ENCODE measurements at places on chromosomes 6 and 20.

- no peak for DNase-seq
Measured at GRCh38 chr6:65943548-65943947, 236.5 kb upstream of the EYS start.

GRCh38 chr20:34082232-34082887, 29.7 kb downstream of the EIF2S2 start:
- DNase-seq = no peak

GRCh38 chr6:96787846-96788580, 49.3 kb downstream of the GPR63 start:
- no peak for DNase-seq

DNA sequence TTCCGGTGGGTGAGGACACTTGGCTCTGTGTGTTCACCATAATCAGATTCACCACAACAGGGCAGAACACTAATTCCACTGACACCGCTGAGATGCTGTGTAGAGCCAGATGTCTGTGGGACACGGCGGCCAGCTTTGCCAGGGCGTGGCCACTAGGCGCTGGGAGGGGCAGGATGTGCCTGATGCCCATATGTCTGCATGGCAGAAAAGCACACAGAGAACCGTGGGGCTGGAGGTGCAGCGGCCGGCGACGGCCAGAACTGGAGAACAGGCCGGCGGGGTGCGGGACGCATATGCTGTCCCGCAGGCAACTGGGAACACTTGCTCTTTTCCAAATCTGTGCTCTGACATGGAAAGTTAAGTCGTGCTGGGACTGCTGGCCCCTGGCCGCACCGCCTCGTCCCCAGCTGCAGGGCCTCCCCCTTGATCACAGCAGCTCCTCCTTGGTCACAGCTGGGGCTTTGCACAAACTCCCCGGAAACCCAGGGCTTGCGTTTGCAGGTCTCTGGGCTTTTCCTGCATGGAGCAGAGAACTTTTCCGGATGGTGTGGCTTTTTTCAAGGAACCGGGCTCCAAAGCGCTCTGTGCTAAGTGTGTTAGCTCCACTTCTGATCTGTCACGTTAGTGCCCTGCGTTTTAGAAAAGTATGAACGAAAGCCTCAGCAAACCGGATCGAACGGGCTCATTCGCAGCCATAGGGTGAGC, 31.1 kb downstream of the NTSR1 start:
- peak; percentile 75 for DNase-seq

- no peak for DNase-seq
Measured at GRCh38 chr6:12102350-12102749, 90.2 kb downstream of the HIVEP1 start.

DNA sequence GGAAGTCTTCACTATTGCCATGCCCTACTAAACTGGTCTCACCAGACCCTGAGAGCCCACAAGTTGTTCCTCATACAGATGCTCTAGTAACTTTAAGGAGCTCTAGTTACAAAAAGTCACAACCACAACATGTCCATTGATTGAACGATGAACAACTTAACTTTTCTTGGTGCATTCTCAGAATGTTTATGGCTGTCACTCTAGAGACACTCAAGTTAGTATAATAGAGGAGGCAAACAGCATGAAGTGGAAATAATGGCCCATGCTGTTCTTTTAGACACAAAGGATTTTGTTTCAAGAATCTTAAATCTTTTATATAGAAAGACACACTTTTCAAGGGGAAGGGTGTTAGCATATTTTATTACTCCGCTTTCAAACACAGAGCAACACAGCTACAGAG, 934.4 kb downstream of the HACE1 start:
- DNase-seq = no peak

DNA sequence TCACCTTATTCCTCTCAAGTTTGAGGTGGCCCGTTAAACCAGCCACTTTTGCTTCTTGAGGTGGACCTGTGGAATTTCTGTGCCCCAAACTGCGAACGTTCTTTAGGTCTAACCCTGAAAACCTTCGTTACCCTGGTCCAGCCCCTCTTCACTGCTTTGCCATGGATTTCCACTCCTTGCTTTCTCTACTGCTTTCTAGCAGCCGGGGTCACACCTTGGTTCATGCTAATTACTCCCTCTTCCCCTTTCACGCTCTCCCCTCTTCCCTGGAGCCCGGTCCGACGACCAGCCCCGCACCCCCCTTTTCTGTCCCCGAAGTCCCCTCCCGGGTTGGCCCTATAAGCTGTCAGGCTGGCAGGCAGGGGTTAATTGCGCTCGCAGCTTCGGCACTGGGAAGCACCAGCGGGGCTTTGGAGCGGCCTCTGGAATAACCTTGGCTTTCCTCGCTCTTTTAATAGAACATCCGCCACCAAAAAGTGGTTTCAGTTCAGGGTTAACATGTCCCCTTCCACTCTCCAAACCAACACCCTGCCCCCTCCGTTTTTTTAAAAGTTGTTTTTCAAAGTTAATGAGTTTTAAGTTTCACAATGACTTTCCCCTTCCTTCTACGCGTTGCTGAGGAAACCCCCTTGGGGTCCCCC, 1.4 kb upstream of the HIVEP1 start:
- peak; percentile 56 for DNase-seq

DNA sequence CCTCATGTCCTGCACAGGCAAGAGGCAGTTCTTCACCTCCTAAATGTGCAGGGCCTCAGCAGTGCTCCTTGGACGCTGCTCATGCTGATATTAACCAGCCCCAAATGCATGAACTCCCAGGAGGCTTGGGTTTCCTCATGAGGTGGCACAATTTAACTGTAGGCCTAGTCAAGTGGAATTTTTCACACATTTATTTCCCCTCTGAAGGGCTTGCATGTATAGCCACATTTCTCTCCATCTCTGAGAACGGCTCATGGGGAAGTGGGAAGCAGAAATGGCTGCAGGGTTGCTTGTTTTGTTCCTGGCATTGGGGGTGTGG, 72.8 kb upstream of the PAX1 start:
- DNase-seq = no peak

GRCh38 chr6:139446138-139446715, 71.8 kb upstream of the CITED2 start:
- DNase-seq = no peak

DNA sequence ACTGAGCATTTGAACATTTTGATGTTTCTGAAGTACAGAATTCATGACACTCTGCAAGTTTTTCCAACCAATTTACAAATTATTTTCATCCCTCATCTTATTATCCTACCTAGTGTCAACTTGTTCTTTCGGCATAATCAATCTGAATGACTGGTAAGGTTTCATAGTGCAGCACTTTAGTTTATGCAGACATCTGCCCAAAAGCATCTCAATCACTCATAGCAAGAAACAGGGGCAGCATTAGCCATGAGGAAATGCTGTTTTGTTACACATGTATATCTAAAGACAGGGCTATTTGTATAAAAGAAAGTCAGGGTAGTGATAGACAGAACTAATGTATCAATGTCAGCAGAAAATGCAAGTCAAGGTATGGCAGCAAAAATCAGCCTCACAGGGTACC, 378.1 kb upstream of the AGPAT4 start:
- no peak for DNase-seq

- no peak for DNase-seq
Measured at GRCh38 chr6:28948782-28949486, 25.1 kb upstream of the TRIM27 start.

DNA sequence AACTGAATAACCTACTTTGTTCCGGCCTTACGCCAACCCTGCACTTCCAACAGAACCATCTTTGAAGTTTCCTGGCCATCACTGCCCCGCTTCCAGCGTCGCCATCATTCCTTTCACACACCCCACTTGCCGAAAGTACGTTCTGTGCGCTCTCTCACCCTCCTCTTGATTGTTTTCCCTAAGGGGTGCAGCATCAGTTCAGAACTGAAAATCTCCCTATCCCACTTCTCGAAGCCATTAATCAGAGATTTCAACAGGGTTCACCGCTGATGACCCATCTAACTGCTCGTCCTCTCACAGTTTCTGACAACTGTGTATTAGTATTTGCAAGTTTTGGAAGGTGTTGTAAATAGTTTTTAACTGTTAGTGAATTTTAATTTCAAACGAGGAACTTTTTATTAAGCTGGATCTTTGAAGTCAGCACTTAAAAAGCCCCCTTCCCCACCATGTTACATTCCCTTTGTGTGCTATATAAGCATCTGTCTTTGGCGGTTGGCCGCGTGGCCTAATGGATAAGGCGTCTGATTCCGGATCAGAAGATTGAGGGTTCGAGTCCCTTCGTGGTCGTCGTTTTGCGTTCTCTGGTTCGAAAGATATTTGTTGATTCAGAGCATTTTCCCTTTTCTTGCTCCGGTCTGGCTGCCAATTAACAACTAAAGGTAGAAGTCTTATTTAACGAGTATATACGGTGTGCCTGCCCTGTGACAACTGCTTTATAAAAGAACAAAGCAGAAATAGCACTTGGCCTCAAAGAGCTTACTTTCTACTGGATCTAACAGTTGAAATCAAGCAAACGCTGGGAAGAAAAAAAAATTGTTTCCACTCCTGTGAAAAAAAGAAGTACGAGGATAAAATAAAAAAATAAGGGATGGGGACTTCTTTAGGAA, 42.6 kb downstream of the TRIM27 start:
- no peak for DNase-seq

DNA sequence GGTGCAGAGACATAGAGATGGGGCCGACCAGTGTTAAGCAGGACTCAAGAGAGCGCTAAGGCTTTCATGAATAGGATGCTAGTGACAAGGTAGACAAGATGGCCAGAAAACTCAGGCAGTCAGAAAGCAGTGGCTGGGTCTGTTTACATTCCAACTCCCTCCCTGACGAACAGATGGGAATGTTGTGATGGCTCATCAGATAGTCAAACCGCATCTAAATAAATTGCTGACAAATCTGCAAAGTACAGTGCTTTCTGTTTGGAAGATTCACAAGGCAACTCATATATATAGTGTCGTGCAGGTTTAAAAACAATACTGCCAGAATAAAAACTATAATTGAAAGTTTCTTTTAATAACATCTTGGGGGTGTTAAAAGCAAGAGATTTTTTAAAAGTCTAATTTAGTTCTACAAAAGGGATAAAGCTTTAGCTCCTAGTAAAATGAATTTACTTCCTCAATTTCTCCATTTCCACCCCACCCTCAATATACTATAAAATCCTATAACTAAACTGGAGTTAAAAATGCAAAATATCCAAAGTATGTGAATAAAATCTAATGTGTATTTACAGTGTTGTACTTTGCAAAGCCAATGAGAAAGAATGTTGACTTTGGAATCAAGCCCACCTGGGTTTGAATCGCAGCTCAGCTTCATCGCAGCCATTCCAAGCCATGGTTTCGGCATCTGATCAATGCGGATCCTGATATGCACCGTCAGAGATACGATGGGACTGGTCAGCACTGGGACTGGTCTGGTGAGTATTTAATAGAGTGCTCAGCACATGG, 247.3 kb upstream of the PDE10A start:
- no peak for DNase-seq

DNA sequence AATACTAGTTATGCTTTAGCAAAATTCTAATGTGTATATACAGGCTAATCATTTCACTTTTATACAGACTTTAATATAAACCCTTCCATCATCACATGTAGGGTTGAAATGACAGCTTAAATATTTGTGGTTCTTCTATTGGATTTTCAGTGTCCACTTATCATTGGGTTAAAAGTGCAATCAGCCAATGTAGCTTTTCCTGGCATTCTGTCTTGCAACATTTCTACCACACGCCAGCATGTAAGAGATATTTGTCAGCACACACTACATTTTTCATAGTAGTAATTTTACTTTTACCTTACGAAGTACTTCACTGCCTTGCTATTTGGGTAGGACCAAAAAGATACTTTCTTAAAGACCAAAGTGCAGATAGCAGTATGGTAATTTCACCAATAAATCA, 252.0 kb downstream of the TBX18 start:
- no peak for DNase-seq

- DNase-seq = no peak
Measured at GRCh38 chr20:39638731-39639130, 676.6 kb downstream of the DHX35 start.

DNA sequence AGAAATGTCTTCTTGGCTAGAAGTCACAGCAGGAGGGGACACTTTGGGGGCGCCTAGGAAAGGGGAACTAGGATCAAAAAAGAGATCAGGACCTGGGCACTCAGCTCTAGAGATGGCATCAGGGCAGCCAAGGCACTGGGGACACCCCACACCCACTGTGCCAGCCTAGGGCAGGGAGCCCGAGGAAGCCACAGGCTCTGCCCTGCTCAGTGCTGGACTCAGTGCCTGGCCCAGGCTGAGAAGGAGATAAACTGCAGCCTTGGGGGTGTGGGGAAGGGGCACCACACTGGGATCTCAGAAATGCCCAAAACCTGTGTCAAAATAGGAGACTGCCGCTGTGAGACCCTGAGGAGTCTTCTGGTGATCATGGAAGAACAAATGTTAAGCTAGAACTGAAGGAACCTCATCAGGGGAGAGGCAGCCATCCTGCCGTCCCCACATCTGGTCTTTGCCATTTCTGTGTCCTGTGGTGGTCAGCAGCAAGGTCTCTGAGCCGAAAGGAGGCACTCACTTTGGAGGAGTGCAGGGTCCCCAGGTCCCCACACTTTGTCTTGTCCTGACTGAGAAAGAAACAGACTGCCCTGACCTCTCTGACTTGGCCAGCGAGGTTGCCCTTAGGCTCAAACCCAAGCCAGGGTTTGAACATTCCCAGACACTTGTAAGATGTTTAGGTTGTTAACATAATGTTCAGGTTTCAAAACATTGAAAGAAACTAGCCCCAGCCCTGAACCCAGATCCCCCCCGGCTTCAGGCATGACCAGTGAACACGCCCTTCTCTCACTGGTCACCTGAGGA, 2.3 kb downstream of the ARFRP1 start:
- peak; percentile 16 for DNase-seq

- DNase-seq = no peak
Measured at GRCh38 chr20:8662433-8662954, 406.4 kb upstream of the PLCB4 start.

DNA sequence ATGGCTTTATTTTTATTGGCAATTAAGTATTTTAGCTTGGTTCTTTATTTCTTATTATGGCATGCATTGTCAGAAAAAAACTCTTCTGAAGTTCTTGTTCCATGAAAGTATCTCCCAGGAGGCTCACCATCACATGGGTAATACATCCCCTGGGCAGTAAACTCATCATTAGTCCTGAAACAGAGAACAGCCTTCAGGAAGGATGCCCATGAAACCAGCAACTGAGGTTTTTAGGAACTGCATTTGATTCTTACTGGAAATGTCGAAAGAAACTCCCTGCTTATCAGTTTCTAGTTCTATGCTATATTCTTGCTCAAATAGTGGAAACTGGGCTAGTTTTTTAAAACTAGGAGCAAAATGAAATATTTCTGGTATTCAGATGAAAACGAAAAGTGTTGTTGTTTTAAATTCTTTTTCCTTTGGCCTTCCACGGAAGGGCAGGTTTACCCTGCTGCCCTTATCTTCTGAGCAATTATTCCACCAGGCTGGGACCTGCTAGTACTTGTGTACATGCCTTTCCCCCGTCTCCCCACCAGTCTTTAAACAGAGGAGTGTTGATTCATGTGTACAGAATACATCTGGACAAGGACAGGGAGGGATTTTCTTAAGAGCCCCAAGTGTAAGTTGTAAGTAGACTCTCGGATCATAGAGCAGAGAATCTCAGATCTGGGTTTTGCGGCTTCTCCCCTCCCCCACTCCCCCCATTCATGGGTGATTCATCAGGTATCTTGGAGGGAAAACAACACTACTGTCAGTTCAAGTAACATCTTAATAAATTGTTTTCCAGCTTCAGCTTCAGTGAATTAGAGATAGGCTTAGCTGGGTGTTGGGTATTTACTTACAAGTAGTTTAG, 81.5 kb downstream of the RTN4IP1 start:
- DNase-seq = no peak
